SJSA1 (cell line): ENCODE measurements at places on chromosomes 6 and 20. TPM values are rescaled to one million over a fixed set of nuclear protein-coding genes. Genes with fewer than 3 reads are reported as not detected.
A peak's percentile ranks its signal among the peaks of the same experiment; 100 is the strongest.

DNA sequence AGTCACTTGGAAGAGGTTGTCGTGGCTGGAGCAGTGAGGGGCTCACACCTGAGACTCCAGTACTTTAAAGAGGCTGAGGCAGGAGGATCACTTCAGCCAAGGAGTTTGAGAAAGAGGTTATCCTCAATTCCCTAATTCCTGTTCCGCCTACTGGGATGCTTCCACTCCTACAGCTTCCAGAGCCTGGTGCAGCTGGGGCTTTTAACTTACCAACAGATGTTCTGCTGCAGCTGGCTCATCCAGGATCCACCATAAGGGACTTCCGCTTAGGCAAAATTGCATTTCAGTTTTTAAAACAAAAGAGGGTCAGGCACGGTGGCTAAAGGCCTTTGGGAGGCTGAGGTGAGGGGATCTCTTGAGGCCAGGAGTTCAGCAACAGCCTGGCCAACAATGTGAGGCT is 59.1 kb upstream of the CDYL start:
- DNase-seq = no peak

Gene GJA10
- total RNA-seq = not detected in 2 replicates

Gene TCFL5
- total RNA-seq = 6.3 and 12.8 TPM in 2 replicates

DNA sequence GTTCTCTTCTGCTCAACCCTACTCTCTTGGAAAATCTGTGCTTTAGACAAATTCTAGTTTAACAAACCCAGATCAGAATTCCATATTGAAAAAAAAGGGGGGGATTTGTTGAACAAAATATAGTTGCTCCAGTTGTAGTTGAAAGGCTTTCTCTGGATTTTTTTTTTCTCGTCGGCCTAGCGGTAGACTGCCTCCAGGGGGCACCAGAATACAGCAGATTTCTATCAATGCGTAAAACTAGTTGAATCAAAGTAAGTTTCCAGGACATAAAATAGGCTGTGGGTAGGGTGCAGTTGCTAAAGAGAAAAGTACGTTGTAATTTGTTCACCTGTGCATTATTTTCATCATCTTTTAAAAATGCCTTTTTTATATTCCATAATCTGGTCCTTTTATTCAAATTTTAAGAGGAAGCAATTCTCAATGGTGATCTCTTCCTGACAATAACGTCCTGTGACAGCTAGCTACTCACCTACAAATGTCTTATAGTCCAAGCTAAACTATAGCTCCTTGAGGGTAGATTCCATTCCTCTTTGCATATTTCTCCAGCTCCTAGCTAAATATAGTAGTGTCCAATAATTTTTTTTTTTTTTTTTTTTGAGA is 105.4 kb downstream of the PERP start:
- peak; percentile 48 for DNase-seq

DNA sequence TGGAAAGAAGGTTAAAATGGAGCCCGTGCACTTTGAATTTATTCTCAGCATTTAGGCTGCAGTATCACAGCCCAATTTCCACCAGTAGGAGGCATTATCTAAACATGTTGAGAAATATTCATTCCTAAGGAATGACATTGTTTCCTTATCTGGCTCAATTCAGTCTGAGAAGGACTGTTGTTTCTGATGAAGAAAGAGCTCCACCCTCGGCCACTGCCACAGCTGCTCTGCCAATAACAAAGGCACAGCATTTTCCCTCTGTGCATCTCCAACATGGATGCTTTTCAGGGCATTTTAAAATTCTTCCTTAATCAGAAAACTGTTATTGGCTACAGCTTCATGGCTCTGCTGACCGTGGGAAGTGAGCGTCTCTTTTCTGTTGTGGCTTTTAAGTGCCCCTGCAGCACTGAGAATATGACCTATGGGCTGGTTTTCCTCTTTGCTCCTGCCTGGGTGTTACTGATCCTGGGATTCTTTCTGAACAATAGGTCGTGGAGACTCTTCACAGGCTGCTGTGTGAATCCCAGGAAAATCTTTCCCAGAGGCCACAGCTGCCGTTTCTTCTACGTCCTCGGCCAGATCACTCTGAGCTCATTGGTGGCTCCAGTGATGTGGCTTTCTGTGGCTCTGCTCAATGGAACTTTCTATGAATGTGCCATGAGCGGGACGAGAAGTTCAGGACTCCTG is at the start of gene CALHM5:
Gene CALHM5, plus strand, starts transcription at position 216 of the 687 bp plus-strand sequence. Its CDS starts 58 bp downstream, at position 274.
- peak; percentile 85 for DNase-seq
